Left forelimb (tissue), 1 donor: ENCODE measurements at places on chromosomes 16 and 17.

DNA sequence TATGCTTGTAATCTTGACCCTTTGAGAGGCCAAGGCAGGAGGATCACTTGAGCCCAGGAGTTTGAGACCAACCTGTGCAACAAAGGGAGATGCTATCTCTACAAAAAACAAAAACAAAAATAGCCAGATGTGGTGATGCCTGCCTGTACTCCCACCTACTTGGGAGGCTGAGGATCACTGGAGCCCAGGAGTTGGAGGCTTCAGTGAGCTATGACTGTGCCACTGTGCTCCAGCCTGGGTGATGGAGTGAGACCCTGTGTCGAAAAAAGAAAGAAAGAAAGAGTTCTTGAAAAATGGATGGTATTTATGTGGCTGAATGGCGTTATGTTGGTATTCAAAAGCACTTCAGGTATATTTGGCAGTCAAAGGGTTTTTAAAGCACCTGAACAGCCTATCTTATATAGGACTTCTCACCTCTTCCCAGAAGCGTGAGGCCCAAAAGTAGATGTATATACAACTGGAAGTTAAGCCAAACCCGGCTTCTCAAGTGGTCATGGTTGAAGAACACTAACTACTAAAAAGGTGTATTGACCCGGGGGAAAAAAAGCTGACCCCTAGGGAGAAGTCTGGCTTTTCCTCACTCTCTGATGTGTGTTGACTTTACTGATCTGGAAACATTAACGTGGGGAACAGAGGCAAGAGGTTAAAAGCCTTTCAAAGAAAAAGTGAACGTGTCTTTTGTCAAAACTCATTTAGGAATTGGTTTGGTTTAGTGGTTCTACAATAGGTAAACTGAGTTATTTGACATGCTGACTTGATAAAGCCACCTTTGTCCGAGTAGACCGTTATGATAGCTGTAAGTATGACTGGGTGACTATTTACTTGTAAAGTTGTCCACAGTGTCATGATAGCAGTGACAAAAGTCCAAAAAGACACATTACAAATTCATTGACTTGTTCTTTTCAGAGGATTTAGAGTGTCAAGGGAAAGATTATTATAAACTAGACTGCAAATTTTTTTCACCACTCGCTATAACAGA lies 183.4 kb downstream of the IRX3 start:
- no peak for DNase-seq

DNA sequence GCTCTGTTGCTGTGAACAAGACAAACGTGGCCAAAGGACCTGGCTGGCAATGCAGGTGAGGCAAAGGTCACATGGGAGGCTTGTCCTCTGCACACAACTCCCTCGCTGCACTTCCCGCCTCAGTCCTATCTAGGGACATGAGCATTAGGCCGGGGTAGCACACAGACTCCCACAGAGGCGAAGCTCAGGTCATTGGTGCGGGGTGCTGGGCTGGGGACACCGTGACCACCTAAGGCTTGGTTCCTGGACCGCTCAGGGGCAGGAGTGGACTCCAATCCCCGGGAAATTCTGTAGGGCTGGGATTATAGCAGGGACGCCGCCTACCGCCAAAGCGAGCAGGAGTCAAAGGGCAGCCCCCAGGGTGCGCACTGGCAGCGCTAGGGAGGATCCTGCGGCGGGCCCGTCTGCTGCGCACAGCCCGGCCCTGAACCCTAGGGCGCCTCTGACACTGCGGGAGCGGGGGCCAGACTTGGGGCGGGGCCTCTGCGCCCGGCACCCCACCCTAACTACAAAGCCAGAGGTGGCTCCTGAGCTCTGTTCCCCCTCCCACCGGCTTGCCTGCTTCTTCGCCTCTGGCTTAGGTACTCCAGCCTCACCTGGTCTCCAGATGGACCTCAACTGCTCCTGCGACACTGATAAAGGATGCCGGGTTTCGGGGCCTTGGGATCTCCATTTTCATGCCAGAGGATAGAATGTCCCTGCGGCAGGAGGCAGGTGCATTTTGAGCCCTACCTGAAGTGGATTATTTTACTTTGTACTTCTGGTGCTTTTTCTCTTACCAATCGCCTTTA lies 3.9 kb upstream of the MT1B start:
- no peak for DNase-seq

- no peak for DNase-seq
Observed at GRCh38 chr16:86846136-86846535, 267.8 kb downstream of the FOXL1 start.

GRCh38 chr16:81608523-81609209 lies 164.1 kb downstream of the CMIP start:
- DNase-seq, result no peak

DNA sequence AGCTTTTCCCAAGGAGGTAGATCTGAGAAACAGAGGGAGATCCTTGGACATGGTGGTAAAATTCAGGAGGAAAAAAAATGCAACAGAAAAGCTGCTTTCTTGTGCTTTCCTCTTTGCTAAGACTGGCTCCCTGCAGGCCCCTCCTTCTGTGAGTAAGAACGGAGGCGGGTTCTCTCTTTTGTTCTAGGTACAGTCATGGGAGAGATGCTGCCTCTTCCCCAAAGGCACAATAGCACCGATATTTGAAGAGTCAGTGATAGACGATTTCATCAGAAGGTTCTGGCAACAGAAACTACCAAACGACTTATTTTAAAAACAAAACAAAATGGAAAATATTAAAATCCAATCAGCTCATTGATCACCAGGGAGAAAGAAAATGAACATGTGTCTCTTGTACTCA lies 32.6 kb upstream of the KIFC3 start:
- DNase-seq, result no peak

- DNase-seq, result no peak
Observed at GRCh38 chr17:49748791-49749190, 15.1 kb downstream of the FAM117A start.

- DNase-seq, result no peak
Observed at GRCh38 chr17:80367503-80367902, 47.5 kb upstream of the ENDOV start.

- no peak for DNase-seq
Observed at GRCh38 chr16:21646721-21647561, 5.5 kb downstream of the IGSF6 start.

GRCh38 chr17:37750768-37751475 lies 6.1 kb upstream of the HNF1B start:
- DNase-seq, result no peak

GRCh38 chr16:30949650-30950515 lies 1.0 kb downstream of the ORAI3 start:
- no peak for DNase-seq

DNA sequence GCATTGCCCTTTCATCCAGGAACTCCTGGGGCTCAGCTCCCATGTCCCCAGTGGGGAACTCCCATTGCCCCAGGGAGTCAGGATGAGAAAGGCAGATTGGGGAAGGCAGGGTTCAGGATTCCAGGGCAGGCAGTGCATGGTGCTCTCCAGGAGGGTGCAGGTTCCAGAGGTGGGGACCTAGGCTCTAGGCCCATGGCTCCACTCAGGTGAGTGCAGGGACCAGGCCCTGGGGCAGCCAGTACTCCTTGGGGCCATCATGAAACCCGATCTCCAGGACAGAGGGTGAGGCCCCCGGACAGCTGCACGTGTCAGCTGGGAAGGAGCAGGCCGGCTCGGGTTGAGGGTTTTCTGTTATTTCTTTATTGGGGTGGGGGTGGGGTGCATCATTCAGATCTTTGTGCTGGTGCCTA lies 1.3 kb upstream of the MTSS2 start:
- DNase-seq, result no peak

DNA sequence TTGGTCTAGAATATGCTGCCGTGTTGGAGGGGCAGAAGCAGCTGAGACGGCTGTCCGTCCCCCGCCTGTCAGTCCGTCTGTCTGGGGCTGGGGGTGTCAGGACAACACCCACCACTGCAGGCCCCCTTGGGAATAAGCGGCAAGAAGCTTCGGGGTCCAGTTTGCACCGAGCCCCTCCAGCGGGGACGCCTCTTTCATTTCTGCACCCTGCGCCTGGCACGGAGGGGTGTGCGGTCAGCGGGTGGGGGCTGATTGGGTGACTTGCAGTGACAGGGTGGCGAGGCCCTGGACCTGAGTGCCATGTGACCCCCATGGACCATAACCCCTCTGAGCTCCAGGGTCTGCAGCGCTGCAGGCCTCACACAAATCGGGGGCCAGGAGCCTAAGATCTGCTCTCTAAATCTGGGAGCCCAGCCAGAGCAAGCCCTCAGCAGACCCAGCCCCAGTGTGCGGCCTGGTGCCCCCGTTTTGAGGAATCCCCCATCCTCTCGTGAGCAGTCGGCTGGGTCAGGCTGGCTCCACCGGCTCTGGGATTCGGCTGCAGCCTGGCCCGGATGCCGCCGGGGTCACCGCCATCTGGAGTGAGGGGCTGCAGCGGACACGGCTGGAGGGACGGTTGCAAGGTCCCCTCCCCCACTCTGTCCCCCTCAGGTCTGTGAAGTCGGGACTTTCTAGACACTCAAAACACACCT lies 8.3 kb downstream of the CBFA2T3 start:
- DNase-seq, result no peak

DNA sequence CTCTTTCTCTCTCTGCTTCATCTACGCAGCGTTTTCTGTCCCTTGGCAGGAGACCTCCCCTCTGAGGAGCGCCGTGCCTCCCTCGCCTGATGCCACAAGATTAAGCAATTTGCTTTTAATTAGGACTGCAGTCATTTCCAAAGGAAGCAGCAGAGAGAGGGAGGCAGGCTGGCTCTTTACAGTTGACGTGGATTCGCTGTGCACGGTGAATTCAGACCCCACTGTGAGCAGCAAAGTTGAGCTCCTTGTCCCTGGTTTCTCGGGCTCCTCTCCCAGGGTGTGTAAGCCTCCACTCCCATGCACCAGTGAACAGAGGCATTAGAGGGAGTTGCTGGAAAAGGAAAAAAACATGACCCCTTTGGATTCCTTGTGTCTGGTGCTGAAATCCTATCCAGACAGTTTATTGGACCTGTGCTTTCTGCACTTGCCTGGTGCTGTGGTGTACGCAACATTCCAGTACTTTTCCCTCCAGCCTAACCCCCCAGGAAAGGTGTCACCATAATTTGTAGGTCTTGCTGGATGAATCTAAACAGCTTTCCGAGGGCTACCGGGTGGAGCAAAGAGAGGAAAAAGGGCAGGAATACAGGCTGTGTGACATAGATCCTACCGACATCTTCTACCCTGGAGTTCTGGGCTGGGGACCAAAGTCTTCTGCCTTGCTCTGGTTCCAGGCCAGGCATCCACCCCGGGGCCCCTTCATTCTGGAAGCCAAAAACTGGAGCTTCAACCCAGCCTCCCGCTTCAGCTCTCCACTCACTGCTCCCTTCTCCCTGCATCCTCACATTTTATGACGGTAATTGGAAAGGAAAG lies 171.0 kb downstream of the MAF start:
- peak; percentile 82 for DNase-seq

- peak; percentile 91 for DNase-seq
Observed at GRCh38 chr17:43368740-43369506, 29.9 kb upstream of the ARL4D start.

DNA sequence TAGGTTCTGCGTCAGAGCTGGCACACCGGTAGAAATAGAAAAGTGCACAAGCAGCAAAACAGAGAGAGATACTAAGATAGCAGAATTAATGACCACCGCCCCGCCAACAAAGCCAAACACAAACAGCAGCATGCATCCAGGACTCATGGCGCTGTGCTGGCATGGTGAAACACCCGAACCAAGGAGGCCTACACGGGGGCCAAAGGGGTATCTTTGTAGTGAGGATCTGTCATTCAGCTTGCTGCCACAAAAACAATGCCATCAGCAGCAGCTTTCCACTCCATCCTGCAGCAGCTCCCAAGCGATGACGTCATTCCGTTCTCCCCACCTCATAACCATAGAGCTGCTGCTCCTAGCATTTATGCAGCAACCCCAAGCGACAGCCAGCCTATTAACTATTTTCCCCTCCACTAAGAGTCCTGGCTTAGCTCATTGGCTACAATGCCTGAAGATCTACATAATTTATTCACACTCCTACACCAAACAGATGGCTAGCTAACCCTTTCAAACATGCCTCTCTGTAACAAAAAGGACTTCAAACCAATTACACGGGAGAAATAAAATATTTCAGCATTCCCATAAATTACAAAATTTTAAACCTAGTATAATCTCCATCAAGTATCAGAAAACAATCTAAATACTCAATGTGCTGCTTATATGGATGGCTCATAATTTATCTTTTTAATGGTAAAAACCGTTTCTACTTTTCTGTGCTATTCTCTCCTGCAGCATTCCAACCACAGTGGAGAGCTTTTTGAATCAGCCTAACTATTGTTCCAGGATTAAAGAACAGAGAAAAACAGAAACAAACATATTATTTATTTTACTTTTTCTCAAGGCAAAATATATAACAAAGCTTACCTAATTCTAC lies 73.9 kb downstream of the SPAG9 start:
- peak; percentile 85 for DNase-seq

- DNase-seq, result no peak
Observed at GRCh38 chr17:73498176-73498575, 146.1 kb downstream of the SDK2 start.

DNA sequence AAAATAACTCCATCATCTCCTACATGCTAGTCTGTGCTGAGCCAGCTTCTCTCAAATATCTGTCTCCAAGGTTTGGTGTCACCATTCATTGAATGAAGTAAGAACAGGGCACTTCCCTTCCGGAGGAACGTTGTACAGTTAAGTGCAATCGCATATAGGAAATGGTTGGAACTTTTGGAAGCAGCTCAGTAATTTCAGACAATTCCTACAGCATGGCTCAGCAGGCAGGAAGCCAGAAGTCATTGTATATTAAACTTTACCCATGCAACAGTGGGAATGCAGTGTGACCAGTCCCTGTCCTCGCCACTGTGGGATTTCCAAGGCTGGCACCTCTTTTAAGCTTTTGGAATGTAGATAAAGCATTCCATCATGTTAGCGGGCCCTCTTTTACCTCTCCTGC lies 51.1 kb upstream of the MYH2 start:
- DNase-seq, result no peak

DNA sequence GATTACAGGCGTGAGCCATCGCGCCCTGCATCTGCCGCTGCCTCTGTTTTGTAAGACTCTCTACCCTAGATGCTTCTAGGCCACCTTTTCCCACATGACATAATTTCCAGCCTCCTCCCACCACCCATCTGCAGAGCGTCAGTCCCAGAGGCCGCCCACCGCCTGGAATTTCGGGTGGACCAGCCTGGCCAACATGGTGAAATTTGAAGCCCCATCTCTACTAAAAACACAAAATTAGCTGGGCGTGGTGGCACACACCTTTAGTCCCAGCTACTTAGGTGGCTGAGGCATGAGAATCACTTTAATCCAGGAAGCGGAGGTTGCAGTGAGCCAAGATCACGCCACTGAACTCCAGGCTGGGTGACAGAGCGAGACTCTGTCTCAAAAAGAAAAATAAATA lies 5.1 kb upstream of the CIBAR2 start:
- no peak for DNase-seq

DNA sequence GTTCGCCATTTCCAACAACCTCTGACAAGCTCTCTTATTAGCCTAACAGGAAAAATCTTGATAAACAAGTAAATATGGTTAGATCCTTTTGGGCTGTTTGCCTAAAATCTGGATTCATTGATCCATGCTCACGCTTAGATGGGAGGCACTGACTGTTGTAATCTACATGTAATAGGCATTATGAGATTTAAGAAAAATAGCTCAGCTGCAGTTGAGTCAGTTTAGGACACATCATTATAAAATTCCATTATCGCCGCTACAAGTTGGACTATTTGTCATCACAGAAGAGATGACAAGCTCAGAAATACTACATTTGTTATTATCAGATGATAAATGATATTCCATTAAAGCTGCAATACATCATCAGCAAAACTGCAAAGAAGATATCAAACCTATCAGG lies 524.0 kb downstream of the TOX3 start:
- no peak for DNase-seq
